Kidney (tissue), 22 donors: ENCODE measurements at places on chromosomes 1 and 21. TPM values are rescaled to one million over a fixed set of nuclear protein-coding genes. Genes with fewer than 3 reads are reported as not detected.

DNA sequence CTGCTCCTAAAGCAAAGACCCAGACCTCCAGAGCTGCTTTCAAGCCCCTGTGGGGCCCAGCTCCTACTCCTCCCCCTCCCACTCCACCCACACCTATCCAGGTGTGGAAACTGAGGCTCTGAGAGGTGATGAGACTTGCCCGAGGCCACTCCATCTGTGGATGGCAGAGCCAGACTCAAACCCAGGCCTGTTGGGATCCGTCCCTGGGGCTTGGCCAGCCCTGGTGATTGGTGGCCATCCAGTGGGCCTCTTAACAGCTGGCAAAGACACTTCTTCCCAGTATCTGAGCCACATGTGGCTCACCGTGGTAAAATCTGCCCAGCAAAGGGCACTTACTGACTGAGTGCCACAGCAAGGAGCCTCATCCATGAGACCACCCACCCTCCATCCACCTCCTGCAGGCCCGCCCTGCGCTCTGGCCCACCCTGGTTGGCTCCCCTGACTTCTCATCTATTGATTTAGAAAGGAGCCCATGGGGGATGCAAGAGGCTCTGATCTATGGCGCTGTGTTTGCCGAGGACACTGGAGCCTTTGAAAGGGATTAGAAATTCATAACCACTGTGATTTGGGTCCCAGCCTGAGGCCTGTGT lies 398.5 kb downstream of the PTPRU start:
- H3K4me3 ChIP-seq = no peak overlapping the region
- H3K27ac ChIP-seq = no peak overlapping the region
- no peaks in the 10 kb centered on the region for H3K36me3 ChIP-seq
- no peak for DNase-seq
- no peaks in the 10 kb centered on the region for H3K4me1 ChIP-seq
- no peaks in the 10 kb centered on the region for H3K27me3 ChIP-seq

DNA sequence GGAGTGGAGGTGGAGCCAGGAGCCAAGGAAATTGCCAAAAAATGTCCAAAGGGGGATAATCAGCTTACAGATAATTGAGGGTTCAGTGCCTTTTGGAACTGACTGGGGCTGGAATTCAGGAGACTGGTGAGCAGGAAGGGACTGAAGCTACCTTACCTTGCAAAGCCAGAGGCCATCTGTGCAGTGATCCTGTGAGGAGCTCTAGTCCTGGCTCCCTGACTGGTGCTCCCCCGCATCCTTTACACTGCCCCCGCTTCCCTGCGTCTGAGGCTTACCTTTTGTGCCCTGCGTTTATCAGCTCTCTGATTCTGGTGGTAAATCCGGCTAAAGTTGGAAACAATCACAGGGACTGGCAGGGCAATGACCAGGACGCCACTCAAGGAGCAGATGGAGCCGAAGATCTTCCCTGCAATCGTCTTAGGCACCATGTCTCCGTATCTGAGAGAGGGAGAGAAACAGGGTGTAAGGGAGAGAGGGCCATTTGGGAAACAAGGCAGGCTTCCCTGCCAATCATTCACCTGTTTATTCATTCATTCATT lies 31.0 kb downstream of the DDX20 start:
- no peaks in the 10 kb centered on the region for H3K27me3 ChIP-seq
- H3K4me3 ChIP-seq = no peak overlapping the region
- no peaks in the 10 kb centered on the region for H3K36me3 ChIP-seq
- H3K4me1 ChIP-seq = no peaks in the 10 kb centered on the region
- peak; percentile 9 for DNase-seq

FCRL6 gene
- polyA plus RNA-seq = 0.45 TPM

TMPRSS15 gene
- polyA plus RNA-seq = 0.09 TPM

- H3K4me3 ChIP-seq = no peak overlapping the region
- no peak overlapping the region for H3K27ac ChIP-seq
- DNase-seq = no peak
- H3K4me1 ChIP-seq = peaks cover 4% of the 10 kb centered on the region
- no peaks in the 10 kb centered on the region for H3K36me3 ChIP-seq
Measured at GRCh38 chr1:47524272-47524671, 86.4 kb downstream of the FOXD2 start.

- H3K27ac ChIP-seq = no peak overlapping the region
- no peaks in the 10 kb centered on the region for H3K27me3 ChIP-seq
- no peaks in the 10 kb centered on the region for H3K4me1 ChIP-seq
- H3K4me3 ChIP-seq = no peak overlapping the region
Measured at GRCh38 chr1:182877331-182877730, 38.2 kb downstream of the DHX9 start.

DNA sequence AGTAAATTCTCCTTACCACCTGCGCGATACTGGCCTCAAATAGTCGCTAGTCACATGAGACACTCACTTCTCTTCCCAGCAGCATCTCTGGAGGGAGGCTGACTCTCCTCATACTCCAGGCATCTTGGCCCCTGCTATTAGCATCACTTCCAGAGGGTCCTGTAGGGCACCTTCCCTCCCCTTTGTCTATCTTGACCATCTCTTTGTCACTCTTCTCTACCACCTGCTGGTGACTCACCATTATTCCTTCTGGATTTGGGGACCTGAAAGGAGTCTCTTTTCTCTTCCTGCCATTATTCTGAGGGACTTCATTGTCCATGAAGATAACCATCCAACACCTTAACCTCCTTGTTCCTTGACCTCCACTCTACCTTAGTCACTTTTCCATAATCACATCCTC lies 31.7 kb upstream of the GPR37L1 start:
- no peak overlapping the region for H3K4me3 ChIP-seq
- peaks cover 8% of the 10 kb centered on the region for H3K4me1 ChIP-seq
- H3K36me3 ChIP-seq = no peaks in the 10 kb centered on the region
- H3K27ac ChIP-seq = no peak overlapping the region

KRTAP19-3 gene
- polyA plus RNA-seq = not detected

- no peaks in the 10 kb centered on the region for H3K27me3 ChIP-seq
- DNase-seq = no peak
- no peaks in the 10 kb centered on the region for H3K36me3 ChIP-seq
- no peak overlapping the region for H3K27ac ChIP-seq
- H3K4me3 ChIP-seq = no peak overlapping the region
Measured at GRCh38 chr1:10888791-10889649, 92.6 kb upstream of the CASZ1 start.

GRCh38 chr1:220516722-220517042 lies 11.3 kb upstream of the MARK1 start:
- no peak for DNase-seq
- H3K4me1 ChIP-seq = no peaks in the 10 kb centered on the region
- H3K36me3 ChIP-seq = no peaks in the 10 kb centered on the region

SLAMF7 gene
- polyA plus RNA-seq = 0.65 TPM

ELAPOR1 gene
- polyA plus RNA-seq = 0.28 TPM

DNA sequence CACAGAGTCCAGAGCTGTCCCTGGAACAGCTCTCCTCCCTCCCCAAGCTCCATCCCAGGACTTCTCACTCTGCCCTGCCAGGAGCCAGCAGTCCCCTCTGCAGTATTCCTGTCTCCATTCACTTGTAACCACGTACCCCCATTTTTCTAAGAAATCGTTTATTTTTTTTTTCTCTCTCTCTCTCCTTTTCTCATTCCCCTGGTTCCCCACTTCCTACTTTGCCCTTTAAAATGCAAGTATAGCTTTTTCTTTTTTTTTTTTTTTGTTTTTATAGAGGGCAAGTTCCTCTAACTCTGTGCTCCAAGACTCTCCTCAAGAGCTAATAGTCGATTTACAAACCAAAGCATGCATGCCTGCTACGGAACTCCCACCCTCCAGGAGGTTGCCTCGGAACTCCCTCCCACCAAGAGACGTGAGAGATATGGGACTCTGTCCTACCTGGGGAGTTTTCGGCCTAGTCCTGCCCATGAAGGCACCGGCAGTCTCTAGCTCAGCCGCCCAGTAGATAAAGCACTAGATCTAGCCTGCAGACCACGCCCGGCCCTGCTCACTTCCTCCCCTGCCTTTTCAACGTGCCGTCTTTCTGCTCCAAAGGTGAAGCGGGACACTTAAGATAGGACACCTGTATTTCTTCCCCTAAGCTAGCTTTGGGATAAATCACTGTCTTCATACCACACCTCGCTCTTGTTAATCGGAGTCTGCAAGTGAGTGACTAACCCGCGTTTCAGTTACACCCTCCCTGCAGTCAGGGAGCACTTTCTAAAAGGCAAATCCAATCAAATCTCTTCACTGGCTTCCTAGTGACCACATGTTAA lies 27.7 kb downstream of the TNFRSF9 start:
- DNase-seq = no peak
- no peaks in the 10 kb centered on the region for H3K27me3 ChIP-seq
- H3K4me3 ChIP-seq = no peak overlapping the region
- no peaks in the 10 kb centered on the region for H3K36me3 ChIP-seq
